Activated effector memory CD4-positive, alpha-beta T cell treated with anti-CD3 and anti-CD28 coated beads, Interleukin-2, amount 50 U/mL, for 16 hours (primary cell): ENCODE measurements at places on chromosomes 12 and 14.
A peak's percentile ranks its signal among the peaks of the same experiment; 100 is the strongest.

DNA sequence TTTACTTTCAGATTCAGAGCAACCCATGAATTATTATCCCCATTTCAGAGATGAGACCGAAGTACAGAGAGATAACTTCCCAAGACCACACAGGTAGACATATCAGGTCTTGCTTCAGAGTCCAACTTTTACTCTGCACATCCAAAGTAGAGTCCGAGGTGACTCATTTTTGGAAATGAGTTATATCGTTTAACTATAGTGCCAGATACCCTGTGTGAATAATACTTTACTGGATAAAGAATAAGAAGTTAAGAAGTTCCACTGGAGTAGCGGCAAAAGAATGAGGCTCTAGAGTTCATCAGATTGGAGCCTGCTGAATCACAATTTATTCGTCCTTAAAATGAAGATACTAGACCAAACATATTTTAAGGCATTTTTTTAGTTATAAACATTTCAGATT, 124.7 kb downstream of the EPS8 start:
- no peak for DNase-seq

DNA sequence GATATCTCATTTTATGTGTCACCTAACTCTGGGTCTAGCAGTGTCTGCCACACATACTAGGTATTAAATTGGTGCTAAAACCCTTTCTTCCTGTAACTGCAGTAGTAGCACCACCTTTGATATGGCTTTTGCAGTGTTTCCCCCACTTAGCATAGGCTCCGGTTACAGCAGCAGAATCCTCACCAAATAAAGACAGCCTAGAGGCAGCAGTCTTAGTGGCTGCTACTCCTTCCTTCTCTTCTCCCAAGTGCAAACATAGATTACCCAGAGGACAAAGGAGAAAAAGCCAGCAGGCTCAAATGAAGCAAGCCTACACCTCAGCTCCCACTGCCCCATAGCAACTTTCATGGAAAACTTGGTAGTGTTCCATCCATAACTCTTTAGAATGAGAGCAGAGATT, 30.1 kb upstream of the ABCC9 start:
- no peak for DNase-seq

- DNase-seq: no peak
Observed at GRCh38 chr12:112362310-112362709, 19.9 kb downstream of the HECTD4 start.

DNA sequence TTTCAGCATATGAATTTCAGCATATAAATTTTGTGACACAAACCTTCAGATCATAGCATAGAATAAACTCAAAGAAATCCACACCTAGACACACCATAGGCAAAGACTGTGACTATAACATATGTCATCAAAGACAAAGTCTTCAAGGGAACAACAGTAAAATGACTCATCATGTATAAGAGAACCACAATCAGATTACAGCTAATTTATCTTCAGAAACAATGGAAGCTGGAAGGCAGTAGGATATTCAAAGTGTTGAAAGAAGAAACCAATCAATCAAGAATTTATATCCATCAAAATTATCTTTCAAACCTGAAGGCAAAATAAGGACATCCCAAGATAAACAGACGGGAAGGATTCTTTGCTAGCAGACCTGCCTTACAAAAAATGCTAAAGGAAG, 29.0 kb downstream of the DLK1 start:
- no peak for DNase-seq

DNA sequence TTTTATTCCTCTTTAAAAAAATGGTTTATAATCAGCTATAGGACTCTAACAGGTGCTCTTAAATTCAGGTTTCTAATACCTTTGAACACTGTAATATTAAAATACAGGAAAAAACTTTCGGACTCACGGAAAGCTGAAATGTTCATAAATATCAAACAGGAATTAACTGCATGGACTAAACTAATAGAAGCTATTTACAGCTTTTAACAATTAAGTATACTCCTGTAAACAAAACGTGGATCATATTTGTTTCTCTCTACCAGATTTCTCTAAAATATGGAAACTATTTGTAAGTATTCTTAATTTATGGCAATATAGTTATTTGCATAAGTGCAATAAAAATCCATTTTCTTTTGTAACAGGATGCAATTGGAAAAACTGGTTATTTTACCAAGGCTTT, 108.9 kb upstream of the RESF1 start:
- no peak for DNase-seq

DNA sequence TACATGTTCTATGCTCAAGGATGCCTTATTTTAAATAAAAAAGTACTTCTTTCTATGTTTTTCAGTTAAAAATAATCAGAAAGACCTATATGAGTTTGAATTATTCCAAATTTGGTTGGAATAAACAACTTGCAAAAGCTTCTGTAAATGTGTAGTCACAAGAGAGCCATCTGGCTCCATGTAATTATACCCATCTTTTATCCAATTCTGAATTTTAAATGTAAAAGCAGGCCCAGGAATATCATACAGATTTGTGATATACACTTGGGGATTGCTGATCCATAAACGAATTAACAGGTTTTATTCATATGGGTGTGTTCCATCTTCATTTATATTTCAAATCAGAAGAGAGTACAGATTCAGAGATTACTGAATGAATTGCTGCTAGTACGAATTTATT, 329.2 kb upstream of the LRFN5 start:
- DNase-seq: no peak

- no peak for DNase-seq
Observed at GRCh38 chr12:93197067-93197593, 180.6 kb upstream of the NUDT4 start.

- no peak for DNase-seq
Observed at GRCh38 chr12:14896521-14897169, 11.0 kb upstream of the MGP start.

DNA sequence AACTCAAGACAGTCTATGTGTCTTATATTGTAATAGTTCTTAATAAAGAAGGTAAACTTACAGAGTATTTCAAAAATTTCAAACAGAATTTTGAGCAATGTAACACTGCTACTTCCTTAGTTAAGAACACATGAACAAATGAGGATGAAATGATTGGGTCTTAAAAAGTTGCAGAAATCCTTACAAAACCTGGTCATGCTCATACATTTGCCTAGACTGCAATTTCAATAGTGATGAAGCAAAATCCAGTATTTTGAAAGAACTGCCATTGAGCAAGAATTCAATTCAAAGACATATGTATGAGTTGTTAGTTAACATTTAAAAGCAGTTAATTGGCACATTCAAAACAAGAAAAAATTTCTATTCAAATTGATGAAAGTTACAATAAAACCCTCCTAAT, 17.8 kb upstream of the HIF1A start:
- no peak for DNase-seq

DNA sequence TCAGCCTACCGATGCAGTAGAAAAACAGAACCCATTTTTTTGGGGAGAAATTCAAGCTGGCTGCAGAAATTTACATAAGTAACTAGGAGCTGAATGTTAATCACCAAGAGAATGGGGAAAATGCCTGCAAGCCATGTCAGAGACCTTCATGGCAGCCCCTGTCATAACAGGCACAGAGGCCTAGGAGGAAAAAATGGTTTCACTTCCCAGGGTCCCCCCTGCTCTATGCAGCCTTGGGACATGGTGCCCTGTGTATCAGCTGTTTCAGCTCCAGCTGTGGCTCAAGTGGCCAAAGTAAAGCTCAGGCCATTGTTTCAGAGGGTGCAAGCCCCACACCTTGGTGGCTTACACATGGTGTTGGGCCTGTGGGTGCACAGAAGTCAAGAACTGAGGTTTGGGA, 842.5 kb downstream of the FLRT2 start:
- no peak for DNase-seq

- DNase-seq: no peak
Observed at GRCh38 chr12:24933694-24934407, 15.1 kb downstream of the BCAT1 start.

DNA sequence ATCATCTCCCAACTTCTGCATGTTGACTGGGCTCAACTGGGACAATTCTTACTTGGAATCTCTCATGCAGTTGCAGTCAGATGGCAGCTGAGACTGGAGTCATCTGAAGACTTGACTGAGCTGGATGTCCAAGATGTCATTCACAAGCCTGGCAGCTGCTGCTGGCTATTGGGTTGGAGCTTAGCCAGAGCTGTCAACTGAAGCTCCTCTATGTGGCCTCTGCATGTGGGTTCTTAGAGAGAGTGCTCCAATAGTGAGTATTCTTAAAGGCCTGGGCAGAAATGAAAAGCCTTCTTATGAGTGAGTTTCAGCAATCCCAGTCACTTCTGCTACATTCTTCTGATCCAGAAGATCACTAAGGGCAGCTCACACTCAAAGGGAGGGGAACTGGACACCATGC, 440.9 kb downstream of the LRIG3 start:
- no peak for DNase-seq

DNA sequence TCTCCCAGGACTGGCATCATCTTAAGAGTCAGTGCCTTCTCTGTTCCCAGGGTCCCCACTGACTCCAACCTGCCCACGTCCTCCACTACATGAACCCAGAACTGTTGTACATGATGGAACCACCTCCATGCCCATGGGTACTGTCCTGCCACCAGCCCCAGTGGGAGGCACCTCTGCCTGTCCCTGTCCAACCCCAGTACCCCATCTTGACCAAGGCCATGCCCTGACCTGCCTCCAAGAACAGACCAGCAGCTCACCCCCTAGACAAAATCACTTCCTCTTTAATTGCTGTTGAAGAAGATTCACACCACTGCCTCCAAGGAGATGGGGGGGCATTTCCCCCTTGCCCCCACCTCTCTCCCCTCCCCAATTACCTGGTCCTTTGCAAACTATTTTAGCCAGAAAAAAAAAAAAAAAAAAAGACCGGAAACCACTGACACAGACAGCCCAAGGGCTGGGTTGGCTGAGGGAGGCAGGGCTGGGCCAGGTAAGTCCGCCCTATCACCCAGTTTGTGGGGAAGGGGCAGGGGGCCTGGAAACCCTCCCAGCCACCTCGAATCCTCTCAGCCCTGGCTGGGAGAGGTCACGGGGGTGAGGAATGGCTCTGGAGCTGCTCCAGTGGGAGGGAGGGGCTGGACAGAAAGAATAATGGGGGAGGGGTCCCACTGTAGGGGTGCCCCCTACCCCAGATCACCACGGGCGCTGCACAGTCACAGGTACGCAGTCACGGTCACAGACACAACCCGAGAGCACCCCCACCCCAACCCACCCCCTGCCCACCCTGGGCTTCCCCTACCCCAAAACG, 13.4 kb downstream of the AGAP2 start:
- no peak for DNase-seq

GRCh38 chr14:66401449-66402095, 84.6 kb upstream of the CCDC196 start:
- DNase-seq: no peak

- no peak for DNase-seq
Observed at GRCh38 chr12:41907021-41907420, 237.7 kb downstream of the GXYLT1 start.

DNA sequence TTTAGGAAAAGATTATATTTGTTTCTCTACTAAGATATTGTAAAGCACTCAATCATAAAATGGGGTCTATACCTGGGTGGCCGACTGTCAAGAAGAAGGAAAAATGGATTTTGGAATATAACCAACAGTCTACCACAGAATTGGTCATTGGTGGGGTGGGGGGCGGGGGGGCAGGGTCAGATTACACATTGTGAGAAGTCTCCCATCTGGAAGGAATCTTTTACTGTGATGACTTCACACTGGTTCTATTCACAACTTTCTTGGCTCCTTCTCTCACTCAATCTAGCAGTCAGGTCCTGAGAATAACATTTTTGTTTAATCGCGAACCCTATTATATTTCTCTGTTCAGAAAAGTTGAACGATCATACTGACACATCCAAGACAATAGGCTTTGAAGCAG, 8.7 kb upstream of the CLEC4E start:
- DNase-seq: no peak

DNA sequence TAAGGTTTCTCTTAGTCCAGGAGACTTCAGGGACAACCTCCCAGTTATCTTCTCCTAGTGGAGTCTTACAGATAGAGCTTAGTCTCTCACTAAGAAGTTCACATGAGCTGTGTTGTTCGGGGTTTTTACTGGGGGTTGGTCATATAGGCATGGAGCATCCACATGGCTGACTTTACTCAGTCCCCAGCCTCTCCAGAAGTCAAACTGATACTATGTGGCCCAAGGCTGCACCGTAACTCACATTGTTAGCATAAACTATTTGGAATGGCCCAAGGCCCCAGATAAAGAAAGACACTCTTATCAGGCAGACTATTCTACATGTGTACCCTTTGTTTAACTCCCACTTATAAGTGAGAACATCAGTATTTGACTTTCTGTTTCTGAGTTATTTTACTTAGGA, 23.2 kb downstream of the GPR137C start:
- no peak for DNase-seq

DNA sequence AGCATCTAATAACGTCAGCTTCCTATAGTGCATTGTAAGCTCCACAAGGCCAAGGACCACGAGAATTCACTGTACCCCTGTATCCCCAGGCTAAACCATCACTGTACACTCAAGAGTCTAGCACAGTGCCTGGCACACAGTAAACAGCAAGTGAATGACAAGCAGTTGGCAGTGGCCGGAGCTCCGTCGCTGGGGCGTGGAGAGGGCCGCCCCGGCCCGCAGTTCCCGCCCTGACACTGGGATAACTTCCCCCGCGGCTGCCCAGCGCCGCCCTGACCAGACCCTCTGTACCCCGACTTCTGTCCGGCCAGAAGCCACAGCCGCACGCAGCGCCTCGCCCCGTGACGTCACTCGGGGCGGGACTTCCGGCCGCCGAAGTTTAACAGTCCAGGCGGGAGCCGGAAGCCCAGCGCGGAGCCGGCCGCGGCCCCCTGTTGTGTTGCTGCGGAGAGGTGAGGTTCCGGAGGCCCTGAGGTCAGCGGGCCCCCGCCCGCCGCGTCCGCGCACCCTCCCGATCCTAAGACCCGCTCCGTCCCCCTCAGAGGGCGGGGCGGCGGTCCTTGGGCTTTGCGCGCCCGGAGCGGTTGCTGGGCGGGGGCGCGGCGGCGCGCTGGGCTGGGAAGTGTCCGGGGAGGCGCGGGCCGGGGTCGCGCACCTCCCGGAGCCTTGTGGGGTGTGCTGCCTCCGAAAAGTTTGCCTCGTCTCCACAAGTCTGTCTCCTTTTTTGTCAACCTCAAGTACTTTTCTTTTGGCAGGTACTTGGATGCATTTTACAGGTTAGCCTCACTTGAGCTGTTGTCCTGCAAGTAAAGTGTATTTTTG, at the start of gene NEDD1:
NEDD1 (plus strand) TSS at position 409 of the 822 bp plus-strand sequence. CDS start 2,503 bp downstream, outside the sequence.
- peak; percentile 94 for DNase-seq

- DNase-seq: no peak
Observed at GRCh38 chr12:6033546-6033945, 88.5 kb upstream of the ANO2 start.
